A549 treated with Mapracorat at 1 μM for 4 hours (cell line): ENCODE measurements at places on chromosomes 2 and 18. TPM values are rescaled to one million over a fixed set of nuclear protein-coding genes. Genes with fewer than 3 reads are reported as not detected.

Gene UGT1A3
- total RNA-seq, result 0.10 to 0.31 TPM (median 0.26 TPM) in 3 of 5 replicates, not detected in the others

Gene SP5
- 0.06 TPM in 1 of 5 replicates, not detected in the others for total RNA-seq

Gene STPG4
- not detected in 5 replicates for total RNA-seq

Gene CNGA3
- total RNA-seq, result 0.06 TPM in 1 of 5 replicates, not detected in the others

Gene GALNT5
- total RNA-seq, result 2.0 to 2.2 TPM (median 2.1 TPM) in 5 replicates
